Activated CD4-positive, alpha-beta memory T cell treated with anti-CD3 and anti-CD28 coated beads, Interleukin-2, amount 10 ng/mL, durations not matched to agents 7 days and 5 days (primary cell): ENCODE measurements at places on chromosomes 12 and 14.

DNA sequence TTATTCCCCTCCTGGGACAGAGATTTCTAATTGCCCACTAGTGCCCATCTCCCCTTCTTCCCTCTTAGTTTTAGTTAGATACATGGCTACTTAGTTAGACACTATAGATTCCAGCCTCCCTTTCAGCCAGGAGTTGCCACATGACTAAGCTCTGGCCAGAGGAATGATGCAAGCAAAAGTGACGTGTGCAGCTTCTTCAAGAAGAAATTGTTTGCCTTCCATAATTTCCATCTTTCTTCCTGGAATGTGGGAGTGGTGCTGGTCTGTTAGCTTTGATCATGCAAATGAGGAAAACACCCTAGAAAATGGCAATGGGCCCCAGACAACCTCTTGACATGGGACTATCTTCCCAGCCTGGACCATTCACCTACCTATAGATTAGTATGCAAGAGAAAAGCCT is 21.4 kb downstream of the CCDC177 start:
- no peak overlapping the region for H3K4me3 ChIP-seq
- no peaks in the 10 kb centered on the region for H3K36me3 ChIP-seq
- no peak overlapping the region for H3K27ac ChIP-seq
- DNase-seq: no peak
- H3K4me1 ChIP-seq: no peaks in the 10 kb centered on the region

GRCh38 chr14:101505236-101505970 is 55.9 kb upstream of the DIO3 start:
- H3K36me3 ChIP-seq: no peaks in the 10 kb centered on the region
- no peaks in the 10 kb centered on the region for H3K27me3 ChIP-seq
- no peaks in the 10 kb centered on the region for H3K4me1 ChIP-seq

DNA sequence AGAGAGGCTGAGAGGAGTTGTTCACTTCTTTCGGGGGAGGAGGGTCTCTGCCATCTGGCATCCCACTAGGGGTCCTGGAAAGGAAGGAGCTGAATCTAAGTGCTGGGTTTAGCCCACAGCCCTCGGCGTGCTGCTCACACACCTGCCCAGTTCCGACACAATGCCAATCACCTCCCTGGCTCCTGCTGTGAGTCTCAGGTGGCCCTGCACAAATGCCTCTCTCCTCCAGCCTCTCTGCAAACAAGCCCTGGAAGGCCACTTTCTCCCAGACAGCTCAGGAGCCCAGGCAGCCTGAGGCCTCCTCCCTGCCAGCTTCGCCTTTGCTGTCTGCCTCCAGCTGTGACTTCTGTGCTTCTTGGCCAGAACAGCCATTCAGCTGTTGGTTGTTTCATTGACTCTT is 51.2 kb downstream of the SMIM41 start:
- H3K27ac ChIP-seq: no peak overlapping the region
- H3K4me1 ChIP-seq: no peaks in the 10 kb centered on the region
- H3K36me3 ChIP-seq: no peaks in the 10 kb centered on the region
- H3K4me3 ChIP-seq: no peak overlapping the region
- H3K27me3 ChIP-seq: peaks cover 25% of the 10 kb centered on the region

- no peaks in the 10 kb centered on the region for H3K4me1 ChIP-seq
- H3K27ac ChIP-seq: no peak overlapping the region
- H3K36me3 ChIP-seq: no peaks in the 10 kb centered on the region
- H3K4me3 ChIP-seq: no peak overlapping the region
Measured at GRCh38 chr14:69845050-69845581, 34.1 kb upstream of the SMOC1 start.

- H3K36me3 ChIP-seq: no peaks in the 10 kb centered on the region
- no peak overlapping the region for H3K27ac ChIP-seq
- peaks cover 4% of the 10 kb centered on the region for H3K27me3 ChIP-seq
- H3K4me3 ChIP-seq: no peak overlapping the region
- peaks cover 3% of the 10 kb centered on the region for H3K4me1 ChIP-seq
- no peak for DNase-seq
Measured at GRCh38 chr12:15049461-15050153, 76.8 kb downstream of the PDE6H start.

DNA sequence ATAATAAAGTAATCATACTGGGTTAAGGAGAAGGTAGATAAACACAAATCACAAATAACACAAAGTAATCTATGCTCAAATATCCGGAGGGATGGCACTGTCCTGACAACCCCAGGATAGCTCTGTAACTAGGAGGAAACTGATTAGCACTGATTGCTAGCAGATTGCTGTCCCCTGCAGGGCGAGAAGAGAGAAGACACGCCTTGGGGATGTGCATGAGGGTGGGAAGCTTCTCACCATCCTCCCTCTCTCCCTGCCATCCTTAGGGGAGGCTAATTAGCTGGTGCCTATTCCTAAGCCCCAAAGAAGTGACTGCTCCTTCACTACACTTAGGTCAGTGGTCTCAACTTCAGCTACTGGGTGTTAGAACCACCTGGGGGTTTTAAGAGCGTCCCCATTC is 27.0 kb upstream of the TMEM260 start:
- no peaks in the 10 kb centered on the region for H3K36me3 ChIP-seq
- peaks cover 3% of the 10 kb centered on the region for H3K4me1 ChIP-seq
- H3K27ac ChIP-seq: no peak overlapping the region

- no peak overlapping the region for H3K27ac ChIP-seq
- no peaks in the 10 kb centered on the region for H3K36me3 ChIP-seq
- H3K4me1 ChIP-seq: no peaks in the 10 kb centered on the region
- no peak overlapping the region for H3K4me3 ChIP-seq
- H3K27me3 ChIP-seq: no peaks in the 10 kb centered on the region
Measured at GRCh38 chr14:79091381-79091963, 921.3 kb downstream of the NRXN3 start.

DNA sequence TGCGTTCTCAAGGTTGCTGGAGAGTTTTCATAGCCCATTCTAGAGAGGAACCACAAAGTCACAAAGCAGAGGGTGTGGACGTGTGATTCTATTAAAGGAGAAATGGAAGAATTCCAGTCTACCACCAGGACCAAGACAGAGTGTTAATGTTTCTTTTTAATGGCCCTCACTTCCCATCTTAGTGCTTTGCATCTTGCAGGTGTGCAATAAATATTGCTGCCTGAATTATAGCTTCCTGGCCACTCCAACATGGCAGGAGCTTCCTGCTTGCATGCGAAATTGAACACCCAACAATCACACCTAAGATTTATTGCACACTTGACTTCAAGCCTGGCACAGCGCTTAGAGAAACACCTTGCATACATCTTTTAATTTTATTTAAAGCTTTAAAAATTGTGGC is 22.4 kb upstream of the PPP1CC start:
- H3K27me3 ChIP-seq: no peaks in the 10 kb centered on the region
- H3K27ac ChIP-seq: no peak overlapping the region
- H3K4me1 ChIP-seq: peaks cover 3% of the 10 kb centered on the region
- H3K4me3 ChIP-seq: no peak overlapping the region

- H3K4me1 ChIP-seq: peaks cover 19% of the 10 kb centered on the region
- DNase-seq: no peak
- H3K27me3 ChIP-seq: no peaks in the 10 kb centered on the region
- H3K4me3 ChIP-seq: no peak overlapping the region
- peaks cover 48% of the 10 kb centered on the region for H3K36me3 ChIP-seq
Measured at GRCh38 chr14:65073605-65074201, 28.6 kb downstream of the MAX start.

DNA sequence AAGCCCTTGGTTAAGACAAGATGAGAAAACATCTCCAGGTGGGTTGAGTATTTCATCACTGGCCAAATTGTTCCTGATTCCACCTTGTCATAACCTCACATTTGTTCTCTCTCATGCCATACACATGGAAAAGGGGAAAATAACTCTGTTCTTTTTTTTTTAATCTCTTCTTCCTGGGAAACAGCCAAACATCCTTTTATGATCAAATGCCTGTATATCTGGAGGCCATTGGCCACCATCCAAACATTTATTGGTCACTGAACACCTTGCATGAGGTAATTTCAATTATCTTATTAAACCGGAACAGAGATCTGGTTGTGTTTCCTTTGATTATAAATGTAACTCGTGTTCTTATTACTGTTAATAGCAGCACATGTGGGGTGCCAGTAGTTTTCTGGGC is 469.6 kb downstream of the NPAS3 start:
- no peak for DNase-seq
- no peaks in the 10 kb centered on the region for H3K36me3 ChIP-seq
- no peak overlapping the region for H3K4me3 ChIP-seq
- H3K4me1 ChIP-seq: no peaks in the 10 kb centered on the region
- H3K27ac ChIP-seq: no peak overlapping the region

GRCh38 chr14:74267588-74267987 is 28.3 kb downstream of the VSX2 start:
- H3K36me3 ChIP-seq: no peaks in the 10 kb centered on the region
- no peaks in the 10 kb centered on the region for H3K4me1 ChIP-seq
- H3K4me3 ChIP-seq: no peak overlapping the region
- H3K27me3 ChIP-seq: peaks cover 16% of the 10 kb centered on the region

DNA sequence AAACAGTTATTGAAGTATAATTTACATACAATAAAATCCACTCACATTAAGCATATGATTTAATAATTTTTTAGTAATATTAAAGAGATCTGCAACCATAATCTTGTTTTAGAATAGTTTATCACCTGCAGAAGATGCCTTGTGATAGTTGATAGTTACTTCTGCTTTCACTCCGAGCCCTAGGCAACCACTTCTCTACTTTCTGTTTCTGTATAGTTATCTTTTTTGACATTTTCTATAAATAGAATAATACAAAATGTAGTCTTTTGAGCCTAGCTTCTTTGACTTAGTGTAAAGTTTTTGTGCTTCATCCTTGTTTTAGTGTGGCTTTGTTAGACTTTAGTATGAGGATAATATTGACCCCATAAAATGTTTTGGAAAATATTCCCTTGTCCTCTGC is 111.0 kb downstream of the MNAT1 start:
- peaks cover 17% of the 10 kb centered on the region for H3K36me3 ChIP-seq
- H3K27me3 ChIP-seq: no peaks in the 10 kb centered on the region
- no peak for DNase-seq
- no peak overlapping the region for H3K4me3 ChIP-seq
- H3K27ac ChIP-seq: no peak overlapping the region
- H3K4me1 ChIP-seq: peaks cover 1% of the 10 kb centered on the region

DNA sequence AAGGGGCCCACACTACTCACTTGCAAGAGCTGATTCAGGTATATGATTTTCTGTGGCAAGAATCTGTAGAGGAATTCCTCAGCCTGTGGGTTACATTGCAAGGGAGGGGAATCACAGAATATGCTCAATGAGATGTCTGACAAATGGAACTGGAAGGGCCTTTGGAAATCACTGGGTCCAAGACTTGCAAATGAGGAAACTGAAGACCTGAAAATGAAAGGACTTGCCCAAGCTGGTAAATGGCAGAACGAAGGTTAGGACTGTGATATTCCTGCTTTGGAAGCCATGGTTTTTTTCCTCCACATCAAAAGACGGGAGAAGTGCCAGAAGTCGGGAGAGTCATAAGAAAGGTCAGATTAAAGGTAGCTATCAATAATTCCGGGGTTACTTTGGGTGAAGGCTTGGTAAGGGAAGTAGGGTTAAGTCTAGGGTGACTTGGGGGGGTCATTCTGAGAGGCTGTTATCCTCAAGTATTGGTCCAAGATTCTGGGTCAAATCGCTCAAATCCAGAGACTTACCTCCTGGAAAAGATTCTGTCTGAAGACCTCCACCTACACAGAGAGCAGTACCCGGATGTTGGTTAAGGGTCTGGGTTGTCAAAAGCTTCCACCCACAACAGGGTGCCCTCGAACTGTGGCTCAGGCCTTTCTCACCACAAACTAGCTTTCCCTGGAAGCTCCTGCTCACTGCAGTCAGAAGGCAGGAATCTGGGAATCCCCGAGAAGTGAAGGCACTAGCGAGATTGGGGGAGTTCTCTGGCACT is 539 bp downstream of the PSME2 start:
- peaks cover 82% of the 10 kb centered on the region for H3K36me3 ChIP-seq
- H3K4me1 ChIP-seq: peaks cover 60% of the 10 kb centered on the region
- peak overlapping the region; percentile 96 for H3K4me3 ChIP-seq
- peak overlapping the region; percentile 99 for H3K27ac ChIP-seq
- no peak for DNase-seq

DNA sequence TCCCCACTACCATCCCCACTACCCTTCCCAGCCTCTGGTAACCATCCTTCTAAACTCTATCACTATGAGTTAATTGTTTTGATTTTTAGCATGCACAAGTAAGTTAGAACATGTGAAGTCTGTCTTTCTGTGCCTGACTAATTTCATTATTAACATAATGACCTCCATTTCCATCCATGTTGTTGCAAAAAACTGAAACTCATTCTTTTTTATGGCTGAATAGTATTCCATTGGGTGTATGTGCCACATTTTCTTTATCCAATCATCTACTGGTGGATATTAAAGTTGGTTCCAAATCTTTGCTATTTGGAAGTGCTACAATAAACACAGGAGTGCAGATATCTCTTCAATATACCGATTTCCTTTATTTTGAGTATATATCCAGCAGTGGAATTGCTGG is 13.2 kb upstream of the PPM1H start:
- peaks cover 9% of the 10 kb centered on the region for H3K27me3 ChIP-seq
- no peak overlapping the region for H3K4me3 ChIP-seq
- no peaks in the 10 kb centered on the region for H3K4me1 ChIP-seq
- no peaks in the 10 kb centered on the region for H3K36me3 ChIP-seq

DNA sequence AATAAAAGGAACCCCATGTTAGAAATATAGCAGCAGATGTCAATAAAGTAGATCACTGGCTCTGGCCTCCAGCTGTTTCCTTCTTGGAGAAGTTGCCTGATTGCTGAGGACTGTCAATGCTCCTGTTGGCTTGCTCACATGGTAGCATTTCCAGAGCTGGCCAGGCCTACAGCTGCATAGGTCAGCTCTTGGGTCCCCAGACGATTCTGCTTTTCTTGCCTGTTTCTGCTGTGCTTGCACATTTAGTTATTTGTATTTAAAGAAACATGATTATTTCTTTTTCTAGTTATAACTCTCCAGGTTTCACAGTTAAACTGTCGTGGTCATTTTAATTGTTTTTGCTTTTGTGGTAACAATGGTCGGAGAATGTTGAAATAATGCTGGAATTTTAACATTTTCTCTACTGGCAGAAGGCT is 7.2 kb downstream of the NAV3 start:
- H3K4me3 ChIP-seq: no peak overlapping the region
- H3K27me3 ChIP-seq: no peaks in the 10 kb centered on the region
- no peaks in the 10 kb centered on the region for H3K36me3 ChIP-seq
- H3K27ac ChIP-seq: no peak overlapping the region
- DNase-seq: no peak
- H3K4me1 ChIP-seq: no peaks in the 10 kb centered on the region

- no peaks in the 10 kb centered on the region for H3K36me3 ChIP-seq
- H3K27ac ChIP-seq: no peak overlapping the region
- no peak overlapping the region for H3K4me3 ChIP-seq
- H3K27me3 ChIP-seq: peaks cover 34% of the 10 kb centered on the region
- DNase-seq: no peak
- no peaks in the 10 kb centered on the region for H3K4me1 ChIP-seq
Measured at GRCh38 chr14:101082036-101082435, 178.5 kb upstream of the RTL1 start.

- DNase-seq: no peak
- H3K4me3 ChIP-seq: no peak overlapping the region
- no peaks in the 10 kb centered on the region for H3K4me1 ChIP-seq
- H3K27me3 ChIP-seq: no peaks in the 10 kb centered on the region
Measured at GRCh38 chr14:80446356-80446755, 235.1 kb upstream of the DIO2 start.

- no peak overlapping the region for H3K27ac ChIP-seq
- peaks cover 6% of the 10 kb centered on the region for H3K4me1 ChIP-seq
- no peaks in the 10 kb centered on the region for H3K36me3 ChIP-seq
- H3K27me3 ChIP-seq: no peaks in the 10 kb centered on the region
Measured at GRCh38 chr12:127150479-127150878, 1116.5 kb upstream of the TMEM132C start.
